NCI-H1092 (cell line): ENCODE measurements at places on chromosomes 3 and 15.
A peak's percentile ranks its signal among the peaks of the same experiment; 100 is the strongest.

GRCh38 chr3:55591888-55592287 lies 104.8 kb upstream of the WNT5A start:
- DNase-seq = no peak

- no peak for DNase-seq
Measured at GRCh38 chr3:102398176-102398575, 36.6 kb upstream of the ZPLD1 start.

DNA sequence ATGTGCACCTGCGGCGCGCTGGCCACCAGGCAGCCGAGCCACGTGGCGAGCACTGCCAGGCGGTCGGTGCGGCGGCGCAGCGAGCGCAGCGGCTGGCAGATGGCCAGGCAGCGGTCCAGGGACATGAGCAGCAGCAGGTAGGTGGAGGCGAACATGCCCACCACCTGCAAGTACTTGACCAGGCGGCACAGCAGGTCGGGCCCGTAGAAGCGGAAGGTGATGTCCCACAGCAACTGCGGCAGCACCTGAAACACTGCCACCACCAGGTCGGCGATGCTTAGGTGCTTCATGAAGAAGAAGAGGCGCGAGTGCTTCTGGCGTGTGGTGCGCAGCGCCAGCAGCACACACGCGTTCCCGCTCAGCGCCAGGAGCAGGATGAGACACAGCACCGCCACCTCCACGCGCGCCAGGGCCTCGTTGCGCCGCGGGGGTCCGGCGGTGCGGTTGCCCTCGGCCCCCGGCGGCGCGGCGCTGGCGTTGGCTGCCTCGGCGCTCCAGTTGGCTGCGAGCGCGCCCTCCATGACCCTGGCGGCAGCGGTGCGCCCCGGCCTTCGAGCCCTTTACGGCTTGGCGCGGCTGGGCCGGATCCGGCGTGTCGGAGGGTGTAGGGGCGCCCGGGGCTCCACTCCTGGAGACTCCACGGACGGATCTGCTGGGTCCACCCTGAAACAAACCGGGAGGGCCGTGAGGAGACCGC lies 1.6 kb downstream of the OXTR start:
- peak; percentile 26 for DNase-seq

GRCh38 chr15:99348412-99348811 lies 97.1 kb downstream of the LRRC28 start:
- no peak for DNase-seq

DNA sequence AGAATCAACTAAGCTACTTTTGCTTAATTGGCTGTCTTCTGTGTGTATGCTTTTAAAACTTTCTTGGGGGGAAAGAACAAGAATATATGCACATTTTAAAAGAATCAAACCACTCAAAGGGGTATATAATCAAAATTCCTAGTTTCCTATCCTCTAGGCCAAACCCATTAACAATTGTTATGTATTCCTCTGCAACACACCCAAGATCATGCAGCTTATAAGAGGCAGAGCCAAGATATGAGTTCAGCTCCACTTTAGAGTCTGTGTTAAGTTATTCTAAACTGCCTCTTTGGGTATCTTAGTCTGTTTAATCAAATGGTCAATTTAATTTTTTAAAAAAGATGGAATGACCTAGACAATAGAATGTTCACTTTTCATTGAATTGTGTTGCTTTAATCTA lies 326.1 kb upstream of the IL12A start:
- DNase-seq = no peak

- DNase-seq = no peak
Measured at GRCh38 chr3:72744330-72744729, 103.9 kb downstream of the SHQ1 start.

- no peak for DNase-seq
Measured at GRCh38 chr15:79844221-79844620, 52.6 kb downstream of the MTHFS start.

GRCh38 chr3:113533534-113533892 lies 1.2 kb downstream of the SIDT1 start:
- DNase-seq = no peak

DNA sequence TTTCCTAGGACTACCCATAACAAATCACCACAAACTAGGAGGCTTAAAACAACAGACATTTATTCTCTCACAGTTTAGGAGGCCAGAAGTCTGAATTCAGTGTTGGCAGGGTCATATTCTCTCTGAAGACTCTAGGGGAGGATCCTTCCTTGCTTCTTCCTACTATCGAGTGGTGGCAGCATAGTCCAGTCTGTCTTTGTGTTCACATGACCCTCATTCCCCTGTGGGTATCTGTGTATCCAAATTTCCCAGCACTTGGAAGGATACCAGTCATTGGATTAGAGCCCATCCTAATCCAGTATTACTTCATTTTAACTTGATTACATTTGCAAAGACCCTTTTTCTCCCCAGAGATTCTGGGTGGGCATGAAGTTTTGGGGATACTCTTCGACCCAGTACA lies 63.8 kb downstream of the GMPS start:
- no peak for DNase-seq

- no peak for DNase-seq
Measured at GRCh38 chr3:151452841-151453240, 8.0 kb downstream of the IGSF10 start.
